ENCODE measurements at places on chromosomes 6 and 20.

DNA sequence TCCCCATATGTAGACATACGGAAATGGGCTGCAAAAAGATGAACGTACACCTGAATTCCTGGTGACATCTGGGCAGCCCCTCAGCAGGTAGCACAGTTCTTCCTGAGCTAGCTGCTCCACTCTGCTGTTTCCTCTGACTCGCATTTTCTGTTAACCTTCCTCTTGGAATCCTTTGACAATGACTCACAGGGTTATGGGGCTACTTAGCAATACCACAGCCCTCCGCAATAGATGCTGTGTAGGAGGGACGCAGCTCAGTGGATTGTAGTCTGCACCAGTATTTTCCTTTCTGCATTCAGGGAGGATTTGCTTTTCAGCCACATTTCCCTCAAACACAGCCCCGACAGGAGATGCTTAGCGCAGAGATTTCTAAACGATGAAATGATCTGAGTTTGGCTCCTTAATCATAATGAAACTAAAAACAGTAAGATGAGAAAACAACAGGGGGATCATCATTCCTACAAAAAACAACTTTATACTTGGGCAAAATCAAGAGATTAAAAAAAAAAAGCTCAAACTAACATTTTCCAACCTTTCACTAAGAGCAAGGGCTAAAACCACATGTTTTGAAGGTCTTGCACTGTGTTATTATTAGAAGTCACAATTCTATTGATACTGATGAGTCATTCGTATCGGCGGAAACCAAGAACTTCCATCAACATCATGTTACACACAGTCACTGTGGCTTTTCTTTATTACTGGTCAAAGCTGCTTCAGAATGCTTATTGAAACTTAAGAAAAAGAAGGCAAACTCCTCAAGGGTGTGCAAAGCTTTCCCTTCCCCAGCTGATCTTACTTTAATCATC is 12.2 kb downstream of the BACH2 start:
- DNase-seq, result no peak

GRCh38 chr20:40758790-40759189 is 69.8 kb upstream of the MAFB start:
- no peak for DNase-seq

DNA sequence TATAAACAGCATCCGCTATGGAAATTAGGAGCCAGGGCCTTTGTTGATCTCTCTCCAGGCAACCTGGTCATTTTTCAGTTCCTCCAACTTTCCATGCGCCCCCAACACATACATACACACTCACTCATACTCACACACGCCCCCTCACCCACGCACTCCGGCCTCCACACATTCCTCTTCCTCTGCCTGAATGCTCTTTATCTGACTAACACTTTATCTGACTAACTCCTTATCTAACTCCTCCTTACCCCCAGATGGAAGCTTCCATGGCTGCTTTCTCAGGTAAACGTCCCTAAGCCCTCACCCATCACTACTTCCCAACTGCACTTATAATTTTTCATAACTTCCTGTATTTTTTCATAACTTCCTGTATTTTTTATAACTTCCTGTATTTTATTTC is 17.4 kb downstream of the CASS4 start:
- no peak for DNase-seq

DNA sequence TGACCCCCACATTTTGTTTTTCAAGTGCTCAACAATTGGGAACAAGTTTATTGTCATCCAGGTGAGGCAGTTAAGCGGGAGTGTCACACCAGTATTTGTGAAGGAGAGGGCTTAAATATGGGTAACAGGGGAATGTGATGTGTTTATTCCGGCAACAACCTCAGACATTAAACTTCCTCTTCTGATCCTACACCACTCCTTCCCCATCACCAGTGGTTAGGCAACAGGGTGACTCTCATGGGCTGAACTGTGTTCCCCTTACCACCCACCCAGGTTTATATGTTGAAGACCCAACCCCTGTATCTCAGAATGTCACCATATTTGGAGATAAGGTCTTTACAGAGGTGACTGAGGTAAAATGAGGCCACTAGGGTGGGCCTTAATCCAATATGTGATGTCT is 52.1 kb upstream of the RNF182 start:
- no peak for DNase-seq

DNA sequence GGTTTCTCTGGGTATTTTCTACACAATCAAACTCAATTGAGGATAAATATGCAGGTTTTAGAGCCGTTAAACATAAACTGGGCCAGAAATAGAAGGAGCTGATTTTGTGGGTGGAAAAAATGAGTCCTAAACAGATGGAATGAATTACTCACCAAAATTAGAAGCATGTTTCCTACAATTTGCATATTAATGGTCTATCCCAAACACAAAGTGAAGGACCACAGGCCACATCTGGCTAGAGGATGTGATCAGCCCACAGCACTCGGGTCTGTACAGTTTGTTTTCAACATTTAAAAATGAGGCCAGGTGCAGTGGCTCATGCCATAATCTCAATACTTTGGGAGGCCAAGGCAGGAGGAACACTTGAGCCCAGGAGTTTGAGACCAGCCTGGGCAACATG is 296.3 kb downstream of the PREX1 start:
- no peak for DNase-seq

GRCh38 chr6:150028799-150029198 is 3.5 kb upstream of the RAET1L start:
- DNase-seq, result no peak

DNA sequence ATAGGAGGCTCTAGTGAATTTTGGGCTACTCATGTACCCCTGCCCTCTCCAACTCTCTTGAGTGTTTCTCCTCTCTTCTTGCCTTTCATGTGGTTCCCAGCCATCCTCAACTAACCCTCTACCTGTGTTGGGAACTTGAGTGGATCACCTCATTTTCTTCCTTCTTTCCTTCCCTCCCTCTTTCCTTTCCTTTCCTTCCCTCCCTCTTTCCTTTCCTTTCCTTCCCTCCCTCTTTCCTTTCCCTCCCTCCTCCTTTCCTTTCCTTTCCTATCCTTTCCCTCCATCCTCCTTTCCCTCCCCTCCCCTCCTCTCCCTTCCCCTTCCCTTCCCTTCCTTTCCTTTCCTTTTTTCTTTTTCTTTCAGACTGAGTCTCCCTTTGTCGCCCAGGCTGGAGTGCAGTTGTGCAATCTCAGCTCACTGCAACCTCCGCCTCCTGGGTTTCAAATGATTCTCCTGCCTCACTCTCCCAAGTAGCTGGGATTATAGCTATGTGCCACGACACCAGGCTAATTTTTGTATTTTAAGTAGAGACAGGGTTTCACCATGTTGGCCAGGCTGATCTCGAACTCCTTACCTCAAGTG is 63.8 kb downstream of the BTBD3 start:
- DNase-seq, result no peak

GRCh38 chr6:135084916-135085269 is 30.3 kb upstream of the HBS1L start:
- no peak for DNase-seq

GRCh38 chr6:157987788-157988699 is 6.4 kb downstream of the SYNJ2 start:
- no peak for DNase-seq

- no peak for DNase-seq
Observed at GRCh38 chr6:45997875-45998506, 17.7 kb downstream of the CLIC5 start.

DNA sequence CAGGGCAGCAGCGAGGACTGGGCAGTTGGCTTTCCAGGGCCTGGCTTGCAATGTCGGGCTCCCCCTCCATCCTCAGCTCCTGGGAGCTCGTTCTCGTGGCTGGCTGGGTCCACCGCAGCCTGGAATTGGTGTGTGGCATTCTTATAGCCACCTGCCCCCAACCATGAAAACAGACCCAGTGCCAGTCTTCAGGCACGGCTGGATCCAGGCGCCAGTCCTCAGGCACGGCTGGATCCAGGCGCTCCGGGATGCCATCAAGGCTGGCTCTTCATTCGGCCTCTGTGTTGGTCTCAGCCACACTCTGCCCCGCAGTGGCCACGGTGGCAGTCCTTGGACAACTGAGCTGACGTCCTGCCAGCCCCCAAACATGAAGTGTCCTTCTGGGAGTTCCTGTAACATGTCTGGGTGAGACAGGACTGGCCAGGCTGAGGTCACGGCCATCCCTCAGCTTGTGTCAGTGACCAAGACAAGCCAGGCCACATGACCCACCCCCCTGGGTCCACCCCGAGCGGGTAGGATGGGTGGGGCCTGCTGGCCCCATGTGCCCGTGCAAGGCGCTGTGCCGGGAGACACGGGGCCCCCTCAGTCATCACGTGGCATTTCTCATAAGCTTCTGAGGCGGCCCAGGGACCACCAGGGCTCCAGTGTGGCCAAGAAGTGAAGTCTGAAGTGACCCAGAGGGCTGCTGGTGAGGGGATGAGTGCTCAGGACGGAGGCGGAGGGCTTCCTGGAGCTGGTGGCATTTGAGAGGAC is 99.0 kb downstream of the TAF4 start:
- DNase-seq, result no peak

DNA sequence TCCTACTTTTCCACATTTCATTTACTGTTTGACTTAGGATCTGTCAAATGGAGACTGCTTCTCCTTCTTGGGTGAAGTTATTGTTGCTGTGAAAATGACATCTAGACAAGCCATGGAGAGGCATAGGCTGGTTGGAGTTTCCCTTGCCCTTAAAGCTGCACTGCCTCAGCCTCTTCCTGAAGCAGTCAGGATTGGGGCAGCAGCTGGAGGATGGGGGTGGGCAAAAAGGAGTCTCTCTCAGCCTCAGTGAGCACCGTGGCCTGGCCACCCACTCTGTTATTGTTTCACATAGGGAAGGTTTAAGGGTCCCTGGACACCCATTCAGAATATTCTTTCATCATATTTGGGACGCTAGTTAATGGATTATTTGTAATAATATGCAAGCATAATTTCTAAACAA is 7.7 kb upstream of the ZBTB24 start:
- DNase-seq, result no peak

DNA sequence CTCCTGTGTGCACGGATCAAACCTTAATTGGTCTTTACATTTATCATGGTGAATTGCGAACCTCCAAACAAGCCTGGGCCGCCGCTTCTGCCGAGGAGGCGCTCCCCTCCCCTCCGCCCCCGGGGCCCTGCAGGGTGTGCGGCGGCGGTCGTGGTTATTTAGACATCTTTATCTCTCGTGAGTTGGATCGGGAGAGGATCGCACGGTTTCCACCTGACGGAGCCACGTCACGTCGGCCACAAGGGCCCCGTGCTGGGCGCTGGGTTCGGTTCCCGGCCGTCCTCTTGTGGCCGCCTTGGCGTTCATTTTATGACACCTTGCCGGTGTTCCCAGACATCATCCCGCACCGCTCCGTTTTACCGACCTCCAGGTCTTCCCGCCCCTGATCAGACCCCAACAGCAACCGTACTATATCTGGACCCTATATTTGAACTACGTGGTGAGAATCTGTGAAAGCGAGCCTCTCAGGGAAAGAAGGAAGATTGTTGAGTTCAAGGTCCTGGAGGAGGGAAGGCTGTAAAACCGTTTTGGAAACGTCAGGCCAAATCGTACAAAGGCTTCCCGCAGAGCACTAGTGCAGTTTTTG is 1.3 kb upstream of the CNR1 start:
- DNase-seq, result no peak

DNA sequence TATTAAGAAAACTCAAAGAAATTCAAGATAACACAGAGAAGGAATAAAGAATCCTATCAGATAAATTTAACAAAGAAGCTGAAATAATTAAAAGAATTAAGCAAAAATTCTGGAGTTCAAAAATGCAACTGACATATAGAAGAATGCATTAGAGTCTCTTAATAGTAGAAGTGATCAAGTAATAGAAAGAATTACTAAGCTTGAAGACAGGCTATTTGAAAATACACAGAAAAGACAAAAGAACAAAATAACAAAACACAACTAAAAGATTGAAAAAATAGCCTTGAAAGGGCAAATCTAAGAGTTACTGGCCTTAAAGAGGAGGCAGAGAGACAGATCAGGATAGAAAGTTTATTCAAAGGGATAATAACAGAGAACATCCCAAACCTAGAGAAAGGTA is 12.1 kb downstream of the SNX14 start:
- DNase-seq, result no peak

- no peak for DNase-seq
Observed at GRCh38 chr6:17914651-17915050, 72.8 kb downstream of the KIF13A start.

GRCh38 chr20:44025756-44026155 is 111.1 kb downstream of the TOX2 start:
- no peak for DNase-seq

GRCh38 chr6:133289733-133290306 is 48.7 kb downstream of the EYA4 start:
- no peak for DNase-seq

DNA sequence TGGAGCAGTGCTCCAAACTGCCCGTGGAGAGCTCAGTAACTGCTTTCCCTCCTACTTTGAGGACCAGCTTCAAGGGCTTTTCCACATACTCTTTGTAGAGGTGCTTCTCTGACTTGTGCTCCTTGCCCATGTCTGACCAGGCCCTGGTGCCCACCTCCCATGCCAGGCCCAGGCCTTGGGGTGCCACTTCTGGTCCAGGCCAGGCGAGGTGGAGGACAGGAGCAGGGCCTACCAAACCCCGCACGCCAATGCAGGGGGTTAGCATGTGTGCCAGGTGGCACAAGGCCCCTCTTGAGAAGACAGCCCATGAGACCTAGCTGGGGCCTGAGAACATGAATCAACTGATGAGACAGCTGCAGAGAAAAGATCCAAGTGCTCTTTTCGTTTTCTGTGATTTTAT is 47.0 kb upstream of the PLN start:
- DNase-seq, result no peak

DNA sequence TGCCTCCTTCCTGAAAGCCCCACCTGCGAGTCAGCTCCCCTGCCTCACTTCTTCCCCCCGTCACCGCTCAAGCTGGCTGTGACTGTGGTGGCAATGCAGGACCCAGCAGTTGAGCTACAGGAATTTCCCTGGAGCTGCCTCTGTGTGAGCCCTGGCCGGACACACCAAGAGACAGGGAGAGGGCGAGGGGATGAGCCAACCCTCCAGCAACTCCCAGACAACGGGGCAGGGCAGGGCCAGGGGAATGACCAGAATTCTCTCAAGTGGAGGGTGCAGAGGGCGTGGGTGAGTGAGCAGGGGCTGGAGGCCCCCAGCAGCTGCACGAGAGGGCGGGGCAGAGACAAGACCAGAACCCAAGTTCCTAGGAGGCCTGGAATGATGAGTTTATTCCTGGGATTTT is 4.9 kb upstream of the ARFGAP1 start:
- DNase-seq, result no peak

GRCh38 chr6:110491644-110492317 is 15.4 kb upstream of the SLC22A16 start:
- no peak for DNase-seq

DNA sequence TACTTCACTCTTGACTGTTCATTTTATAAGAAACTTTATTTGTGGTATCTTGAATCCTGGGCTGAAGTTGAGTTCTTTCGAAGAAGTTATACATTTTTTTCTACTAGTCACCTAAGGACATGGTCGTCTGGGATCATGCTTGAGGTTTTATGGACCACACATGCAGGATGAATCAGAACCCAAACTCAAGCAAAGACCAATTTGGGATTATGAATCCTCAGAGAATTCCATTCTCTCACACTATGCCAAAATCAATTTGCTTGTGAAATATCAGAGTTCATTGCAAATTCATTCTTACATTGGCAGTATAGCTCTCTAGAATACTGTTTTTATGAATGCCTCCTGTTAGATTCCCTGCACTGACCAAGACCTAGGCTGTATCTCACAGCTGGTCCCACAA is 114.3 kb upstream of the HDAC2 start:
- no peak for DNase-seq
